Foreskin keratinocyte (primary cell): ENCODE measurements at places on chromosomes 12 and 14. TPM values are rescaled to one million over a fixed set of nuclear protein-coding genes. Genes with fewer than 3 reads are reported as not detected.

Gene MAP1LC3B2
- 0.54 and 1.1 TPM in 2 replicates for total RNA-seq

Gene STAT2
- 93.7 and 126 TPM in 2 replicates for total RNA-seq

Gene SLC15A4
- total RNA-seq, result 25.9 and 29.0 TPM in 2 replicates

Gene KRT73
- not detected in 2 replicates for total RNA-seq

Gene SLCO1B1
- not detected in 2 replicates for total RNA-seq

Gene TXNDC16
- total RNA-seq, result 2.7 and 3.2 TPM in 2 replicates

Gene DDN
- 0.34 and 0.56 TPM in 2 replicates for total RNA-seq

Gene WNT1
- total RNA-seq, result not detected in 2 replicates

Gene GLIPR1L2
- 0.14 and 0.41 TPM in 2 replicates for total RNA-seq

Gene MGAT4C
- total RNA-seq, result not detected in 2 replicates

Gene NKX2-8
- total RNA-seq, result not detected in 2 replicates

Gene KLRD1
- not detected in 2 replicates for total RNA-seq

Gene MUCL1
- not detected in 2 replicates for total RNA-seq

Gene PIK3C2G
- 0.34 and 1.2 TPM in 2 replicates for total RNA-seq

Gene ATL1
- 1.8 and 3.4 TPM in 2 replicates for total RNA-seq

Gene TEX52
- total RNA-seq, result not detected in 2 replicates

Gene TAS2R7
- not detected in 2 replicates for total RNA-seq

Gene CLEC12A
- total RNA-seq, result not detected in 2 replicates

Gene NKX2-1
- total RNA-seq, result not detected in 2 replicates

Gene POMT2
- total RNA-seq, result 16.6 and 18.2 TPM in 2 replicates

Gene SLC10A1
- not detected in 2 replicates for total RNA-seq

Gene OVCH1
- not detected in 2 replicates for total RNA-seq

Gene POTEG
- total RNA-seq, result not detected in 2 replicates

Gene RIN3
- total RNA-seq, result 7.3 and 9.8 TPM in 2 replicates

Gene LIN7A
- not detected in 2 replicates for total RNA-seq

Gene DHRS2
- total RNA-seq, result 0.17 and 0.18 TPM in 2 replicates

Gene GALNT16
- total RNA-seq, result not detected in 2 replicates

Gene ACSM4
- total RNA-seq, result not detected in 2 replicates

Gene FAM90A1
- total RNA-seq, result 0.28 and 0.41 TPM in 2 replicates

Gene SDR9C7
- total RNA-seq, result 0.07 and 0.24 TPM in 2 replicates

Gene SPX
- 0.18 and 0.31 TPM in 2 replicates for total RNA-seq
